ENCODE measurements at places on chromosomes 6 and 20. TPM values are rescaled to one million over a fixed set of nuclear protein-coding genes. Genes with fewer than 3 reads are reported as not detected.

GRCh38 chr6:55584654-55585354 lies 5.8 kb upstream of the HMGCLL1 start:
- no peak for DNase-seq

DNA sequence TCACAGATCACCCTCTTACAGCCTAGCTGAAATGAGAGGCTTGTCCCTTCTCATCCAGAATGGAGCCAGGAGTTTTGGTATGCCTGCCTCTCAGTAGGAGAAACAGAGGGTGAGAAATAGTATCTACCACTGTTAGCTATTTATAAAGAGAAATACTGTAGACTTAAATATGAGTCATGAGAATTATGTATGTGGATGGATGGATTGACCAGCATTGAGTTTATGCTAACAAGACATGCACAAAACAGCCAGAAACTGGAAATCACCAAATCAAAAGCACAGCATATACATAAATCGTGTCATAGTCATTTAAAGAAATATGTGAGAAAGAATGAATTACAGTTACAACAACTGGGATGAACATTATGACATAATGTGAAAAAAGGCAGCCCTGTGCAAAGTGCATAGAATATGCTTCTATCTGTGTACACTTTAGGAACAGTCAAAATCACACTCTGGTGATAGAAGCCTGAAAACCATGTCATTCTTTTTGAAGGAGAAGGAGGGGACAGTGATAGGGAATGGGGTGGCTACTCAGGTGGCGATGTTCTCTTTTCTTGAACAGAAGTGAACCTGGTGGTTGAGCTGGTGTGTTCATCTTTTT lies 79.8 kb upstream of the KIF25 start:
- DNase-seq = no peak

GRCh38 chr6:150704447-150705192 lies 104.9 kb downstream of the PLEKHG1 start:
- no peak for DNase-seq

- no peak for DNase-seq
These were observed 80.8 kb downstream of the PRND start for GRCh38 chr20:4802527-4802926.

DNA sequence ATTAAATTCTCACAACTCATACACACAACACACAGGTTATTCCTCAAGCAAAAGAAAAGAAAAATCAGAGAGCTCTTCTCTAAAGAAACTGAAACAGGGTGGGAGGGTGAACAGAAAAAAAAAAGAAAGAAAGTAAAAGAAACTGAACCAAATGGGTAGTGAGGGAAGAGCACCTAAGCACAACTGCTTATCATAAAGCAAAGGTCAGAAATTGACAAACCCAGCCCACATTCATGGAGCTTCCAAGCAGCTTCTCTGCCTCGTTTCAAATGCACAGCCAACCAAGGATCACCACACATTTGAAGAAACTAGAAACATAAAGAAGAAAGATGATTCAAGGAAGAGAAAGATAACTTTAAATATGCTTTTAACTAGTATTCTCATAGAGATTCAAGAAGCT lies 90.5 kb downstream of the RNGTT start:
- DNase-seq = no peak

- DNase-seq = no peak
These were observed 314 bp downstream of the FARS2 start for GRCh38 chr6:5261545-5262109.

DNA sequence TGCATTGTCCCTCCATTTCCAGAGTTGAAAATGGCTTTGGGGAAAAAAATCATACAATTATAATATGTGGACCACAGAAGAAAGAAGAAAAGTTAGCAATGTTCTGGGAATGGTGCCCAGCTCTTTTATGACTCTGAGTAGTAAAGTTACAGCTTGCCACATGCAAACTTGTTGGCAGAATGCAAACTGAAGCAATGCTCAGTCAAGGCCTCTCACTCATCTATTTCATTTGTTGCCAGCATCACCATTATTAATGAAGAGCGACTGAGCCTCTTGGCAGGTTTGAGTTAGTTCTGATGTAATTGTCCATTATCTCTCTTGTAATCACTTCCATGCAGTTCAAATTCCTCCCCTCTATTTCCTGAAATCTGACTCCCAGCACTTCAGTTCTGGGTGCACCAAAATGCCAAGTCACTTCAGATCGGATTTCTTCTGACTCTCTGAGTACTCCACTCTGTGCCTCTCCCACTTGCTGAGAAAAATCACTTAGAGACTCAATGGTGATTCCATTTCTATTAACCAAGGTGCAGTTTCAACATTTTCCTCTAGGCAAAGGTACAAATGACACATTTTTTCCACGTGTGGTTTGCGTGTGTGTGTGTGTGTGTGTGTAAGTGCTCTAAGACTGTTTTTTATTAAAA lies 154.4 kb upstream of the STMND1 start:
- DNase-seq = peak; percentile 88

GRCh38 chr6:133408132-133408531 lies 167.0 kb downstream of the EYA4 start:
- no peak for DNase-seq

- DNase-seq = peak; percentile 35
These were observed 19.6 kb upstream of the FERMT1 start for GRCh38 chr20:6142348-6142993.

GRCh38 chr6:83354747-83355146 lies 76.1 kb downstream of the ME1 start:
- no peak for DNase-seq

DNA sequence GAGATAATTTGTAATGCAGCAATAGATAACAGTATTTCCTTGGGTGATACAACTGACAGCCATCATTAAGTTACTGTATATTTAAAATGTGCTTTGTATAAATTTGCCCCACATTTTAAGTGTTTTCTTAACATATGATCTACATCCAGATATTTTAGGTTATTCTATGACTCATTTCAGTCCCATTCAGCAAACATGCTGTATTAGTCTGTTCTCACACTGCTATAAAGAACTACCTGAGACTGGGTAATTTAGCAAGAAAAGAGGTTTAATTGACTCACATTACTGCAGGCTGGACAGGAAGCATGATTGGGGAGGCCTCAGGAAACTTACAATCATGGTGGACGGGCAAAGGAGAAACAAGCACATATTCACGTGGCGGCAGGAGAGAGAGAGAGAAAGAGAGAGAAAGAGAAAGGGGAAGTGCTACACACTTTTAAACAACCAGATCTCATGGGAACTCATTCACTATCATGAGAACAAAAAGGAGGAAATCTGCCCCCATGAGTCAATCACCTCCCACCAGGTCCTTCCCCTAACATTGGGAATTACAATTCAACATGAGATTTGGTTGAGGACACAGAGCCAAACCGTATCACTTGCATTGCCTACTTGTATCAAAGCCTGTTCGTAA lies 9.6 kb upstream of the CHD6 start:
- no peak for DNase-seq

DNA sequence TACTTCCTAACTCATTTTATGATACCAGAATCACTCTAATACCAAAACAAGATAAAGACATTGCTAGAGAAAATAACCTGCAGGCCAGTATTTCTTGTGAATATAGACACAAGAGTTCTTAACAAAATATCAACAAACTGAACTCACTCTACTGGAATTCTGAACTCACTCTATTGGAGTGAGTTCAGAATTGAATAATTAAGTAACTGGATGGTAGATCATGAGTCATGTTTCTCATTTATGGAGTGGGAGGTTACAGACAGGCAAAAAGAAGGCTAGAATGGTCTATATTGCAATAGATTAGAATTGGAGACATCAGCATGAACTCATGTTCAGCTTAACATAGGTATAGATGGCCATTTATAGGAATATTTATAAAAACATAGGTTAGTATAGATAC lies 26.6 kb upstream of the C6orf58 start:
- DNase-seq = peak; percentile 25

DNA sequence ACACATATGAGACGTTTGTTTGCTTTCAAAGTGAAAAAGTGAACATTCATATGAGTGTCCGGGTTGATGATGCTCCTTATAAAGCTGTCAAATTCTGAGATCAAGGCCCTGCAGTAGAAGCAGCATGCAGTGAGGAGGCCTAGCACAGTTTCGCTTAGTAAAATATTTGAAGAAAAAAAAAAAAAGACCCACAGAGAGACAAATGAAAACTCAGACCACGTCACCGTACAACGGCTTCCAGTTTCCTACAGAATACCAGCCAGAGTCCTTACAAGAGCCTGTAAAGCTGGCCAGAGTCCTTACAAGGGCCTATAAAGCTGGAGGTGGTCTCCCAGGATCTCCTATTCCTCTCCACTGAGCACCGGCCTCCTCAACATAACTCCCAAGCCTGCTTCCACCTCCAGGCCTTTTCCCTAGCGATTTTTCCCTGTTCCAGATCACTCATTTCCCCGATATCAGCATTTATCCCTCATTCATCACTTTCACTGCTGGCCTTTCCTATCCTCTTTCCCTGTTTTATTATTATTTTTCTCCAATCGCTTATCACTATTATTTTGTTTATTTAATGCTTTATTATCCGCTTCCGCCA lies 1.5 kb upstream of the HMGN4 start:
- peak; percentile 72 for DNase-seq

DNA sequence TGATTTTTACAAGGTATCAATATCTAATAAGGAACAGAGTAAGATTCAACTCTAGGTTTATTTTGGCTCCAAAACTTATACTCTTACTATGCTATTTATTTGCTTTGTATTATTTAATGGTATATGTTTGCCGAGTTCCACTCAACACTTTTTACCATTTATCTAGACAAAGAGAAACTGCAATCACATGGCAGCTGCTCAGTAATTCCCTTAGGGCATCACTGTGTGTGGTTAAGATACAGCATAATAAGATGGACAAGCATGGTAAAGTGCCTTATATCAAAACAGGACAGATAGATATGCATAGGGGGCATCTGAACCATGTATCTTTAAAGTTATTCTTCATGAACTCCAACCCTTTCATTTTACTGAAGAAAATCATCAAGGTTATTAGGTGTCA lies 483.0 kb upstream of the ID4 start:
- DNase-seq = no peak

- DNase-seq = no peak
These were observed 193.8 kb upstream of the SNX9 start for GRCh38 chr6:157629220-157629619.

Gene ANKRD6
- total RNA-seq = 0.17 TPM

Gene RBPJL
- total RNA-seq = not detected

Gene VWA7
- total RNA-seq = not detected

Gene ARMC2
- total RNA-seq = 1.5 TPM

Gene BCAS4
- 14.5 TPM for total RNA-seq

Gene GHRH
- total RNA-seq = not detected

Gene MTFR2
- total RNA-seq = 7.6 TPM

Data from LHCN-M2 (cell line).